ENCODE measurements at places on chromosomes 1 and 21.

GRCh38 chr1:236998546-236998945 lies 5.7 kb downstream of the MT1HL1 start:
- DNase-seq = no peak

GRCh38 chr1:66439031-66439740 lies 94.8 kb upstream of the SGIP1 start:
- DNase-seq = no peak

GRCh38 chr1:73627723-73628122 lies 570.3 kb downstream of the LRRIQ3 start:
- no peak for DNase-seq

- no peak for DNase-seq
These were observed 68.6 kb downstream of the NTMT2 start for GRCh38 chr1:170214117-170215032.

DNA sequence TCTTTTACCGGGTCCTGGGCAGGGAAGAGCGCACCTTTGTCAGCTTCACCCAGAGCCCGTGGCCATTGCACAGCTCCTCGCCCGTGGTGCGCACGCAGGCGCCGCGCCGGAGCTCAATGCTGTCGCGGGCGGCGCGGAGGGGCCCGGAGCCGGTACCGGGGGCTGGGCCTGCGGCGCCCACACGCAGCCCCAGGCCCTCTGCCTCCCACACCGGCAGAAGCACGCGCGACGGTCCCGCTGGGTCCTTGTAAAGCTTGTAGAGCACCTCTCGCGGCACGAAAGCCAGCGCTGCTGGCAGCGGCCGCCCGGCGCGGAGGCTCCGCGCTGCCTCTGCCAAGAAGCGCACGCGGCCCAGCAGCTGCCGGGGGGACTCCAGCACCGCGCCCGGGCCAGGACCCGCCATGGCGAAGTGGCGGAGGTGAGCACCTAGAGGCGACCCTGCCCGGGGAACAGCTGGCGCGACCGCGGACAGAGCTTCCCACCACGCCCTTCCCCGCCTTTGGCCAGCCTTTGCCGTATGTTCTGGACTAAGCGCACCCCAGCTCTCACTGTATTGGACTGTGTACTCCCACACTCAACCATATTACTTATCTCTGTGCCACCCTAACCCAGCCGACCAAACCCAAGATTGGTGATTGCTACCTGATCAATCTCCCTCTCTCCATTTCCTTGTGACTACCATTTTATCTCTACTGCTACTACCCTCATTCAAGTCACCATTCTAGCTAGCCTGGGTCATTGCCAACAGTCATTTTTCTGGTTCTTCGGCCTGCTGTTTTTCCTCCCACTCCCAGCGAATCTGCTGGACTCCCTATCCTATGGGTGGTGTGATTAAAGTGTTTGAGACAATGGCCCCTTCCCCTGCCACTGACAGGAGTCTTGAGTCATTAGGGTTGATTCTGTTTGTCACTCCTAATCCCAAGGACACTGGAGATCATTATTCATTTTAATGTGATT lies at the start of gene HECTD3:
HECTD3 (minus strand) TSS at position 470 of the 957 bp plus-strand sequence; CDS start at position 403, 67 bp downstream.
- DNase-seq = peak; percentile 79
